ENCODE measurements at places on chromosomes 5 and 9. TPM values are rescaled to one million over a fixed set of nuclear protein-coding genes. Genes with fewer than 3 reads are reported as not detected.

- DNase-seq = no peak
These were observed 373.3 kb downstream of the TLE4 start for GRCh38 chr9:79945016-79945415.

DNA sequence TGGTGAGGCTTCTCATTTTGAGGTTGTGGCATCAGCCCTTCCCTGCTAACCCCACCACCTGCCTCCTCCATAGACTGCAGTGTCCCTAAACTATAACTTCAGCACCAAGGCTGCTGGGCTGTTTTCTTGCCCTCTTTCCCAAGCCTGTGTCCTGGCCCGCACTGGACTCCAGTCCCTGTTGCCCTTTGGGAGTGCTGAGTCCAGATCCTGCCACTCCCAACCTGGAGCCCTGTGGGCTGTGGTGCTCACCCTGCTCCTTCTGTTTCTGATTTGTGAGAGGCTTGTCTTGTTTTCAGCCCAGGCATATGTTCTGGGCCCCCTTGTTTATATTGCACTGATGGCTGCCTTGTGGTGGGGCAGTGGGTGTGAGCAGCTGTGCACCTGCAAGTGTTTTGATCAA, 39.7 kb upstream of the RNU6ATAC start:
- DNase-seq = no peak

DNA sequence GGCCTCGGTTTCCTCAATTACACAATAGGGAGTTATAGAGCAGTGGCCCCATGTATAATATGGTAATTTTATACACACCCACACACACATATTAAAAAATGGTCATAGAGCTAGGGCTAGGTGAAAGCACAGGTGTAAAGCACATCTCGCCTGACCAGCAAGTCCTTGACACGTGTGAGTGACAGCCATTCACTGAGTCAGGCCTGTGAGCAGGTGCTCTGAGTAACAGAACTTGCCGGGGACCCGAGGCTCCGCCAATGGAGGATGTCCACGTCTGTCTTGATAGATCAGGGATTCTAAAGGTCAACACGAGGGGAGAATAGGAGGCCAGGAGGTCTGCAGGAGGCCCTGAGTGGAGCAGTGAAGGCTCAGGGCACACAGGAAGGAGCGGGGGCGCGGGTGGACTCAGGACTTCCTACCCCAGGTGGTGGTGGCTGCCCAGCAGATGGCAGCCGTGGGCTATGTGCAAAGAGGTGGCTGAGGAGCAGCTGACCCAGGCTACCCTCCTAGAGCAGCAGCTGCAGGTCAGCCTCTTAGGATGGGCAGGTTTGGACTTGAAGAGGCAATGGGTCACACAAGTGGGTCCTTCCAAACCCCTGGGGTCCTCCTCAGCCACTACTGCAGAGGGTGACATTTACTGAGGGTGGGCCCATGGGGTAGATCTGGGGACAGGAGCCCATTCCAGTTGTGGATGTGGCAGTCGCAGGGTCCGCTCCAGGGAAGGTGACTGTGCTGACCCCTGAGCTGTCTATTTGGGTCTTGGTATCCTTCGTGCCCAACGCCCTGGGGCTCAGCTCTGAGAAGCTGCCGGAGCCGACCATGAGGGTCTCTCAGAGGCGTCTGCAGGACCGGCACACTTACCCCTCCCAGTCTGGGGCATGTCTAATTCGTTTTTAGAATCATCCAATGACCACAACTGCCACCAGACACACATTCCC, 45.9 kb downstream of the PRRT1B start:
- peak; percentile 49 for DNase-seq

DNA sequence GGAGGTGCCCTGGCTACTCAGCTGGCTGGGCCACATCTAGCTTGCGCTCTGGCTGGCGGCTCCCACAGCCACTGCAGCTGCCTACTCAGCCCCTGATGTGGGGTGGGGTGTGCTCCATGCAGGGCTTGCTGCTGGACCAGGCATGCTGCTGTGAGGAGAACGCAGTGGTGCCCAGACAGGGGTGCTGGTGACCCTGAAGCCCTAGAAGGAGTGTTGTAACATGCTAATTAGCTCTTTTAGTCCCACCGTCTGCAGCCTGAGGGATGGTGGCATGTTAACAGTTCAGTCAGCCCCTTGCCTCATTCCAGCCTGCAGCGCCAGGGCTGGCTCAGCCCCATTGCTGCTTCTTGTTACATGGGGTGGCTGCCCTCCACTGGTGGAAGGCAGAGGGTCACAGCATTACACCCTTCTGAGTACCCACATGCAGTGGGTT, 642.3 kb downstream of the DMRTA1 start:
- peak; percentile 71 for DNase-seq

- no peak for DNase-seq
These were observed 2.5 kb downstream of the ISCA1 start for GRCh38 chr9:86279839-86280238.

- no peak for DNase-seq
These were observed 34.1 kb upstream of the EFNA5 start for GRCh38 chr5:107704681-107705401.

COL15A1 gene
- polyA plus RNA-seq = 0.12 TPM

GRCh38 chr9:16727452-16728136, 142.9 kb downstream of the BNC2 start:
- DNase-seq = no peak
